Stimulated activated CD4-positive, alpha-beta T cell treated with anti-CD3 and anti-CD28 coated beads, Interleukin-1b, Interleukin-23, amount 100 ng/mL, for 4 hours (primary cell): ENCODE measurements at places on chromosomes 4 and X.

DNA sequence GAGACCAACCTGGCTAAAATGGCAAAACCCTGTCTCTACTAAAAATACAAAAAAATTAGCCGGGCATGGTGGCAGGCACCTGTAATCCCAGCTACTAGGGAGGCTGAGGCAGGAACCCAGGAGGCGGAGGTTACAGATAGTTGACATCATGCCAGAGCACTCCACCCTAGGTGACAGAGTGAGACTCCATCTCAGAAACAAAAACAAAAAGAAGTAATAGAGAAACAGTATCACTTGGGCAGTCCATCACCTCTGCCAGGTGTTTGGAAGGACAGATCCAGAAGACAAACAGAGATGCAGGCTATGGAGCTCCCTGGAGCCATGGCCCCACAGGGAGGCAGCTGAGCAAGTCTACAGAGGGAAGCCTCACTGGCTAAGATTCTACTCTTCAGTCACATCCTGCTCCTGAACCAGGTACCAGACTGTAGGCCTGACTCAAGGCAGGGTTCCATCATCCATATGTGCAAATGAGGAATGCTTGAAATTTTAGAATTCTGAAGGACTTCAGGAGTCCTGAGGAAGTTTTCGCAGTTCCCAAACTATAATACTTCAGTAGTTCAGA is 81.4 kb upstream of the CPEB2 start:
- DNase-seq, result no peak

DNA sequence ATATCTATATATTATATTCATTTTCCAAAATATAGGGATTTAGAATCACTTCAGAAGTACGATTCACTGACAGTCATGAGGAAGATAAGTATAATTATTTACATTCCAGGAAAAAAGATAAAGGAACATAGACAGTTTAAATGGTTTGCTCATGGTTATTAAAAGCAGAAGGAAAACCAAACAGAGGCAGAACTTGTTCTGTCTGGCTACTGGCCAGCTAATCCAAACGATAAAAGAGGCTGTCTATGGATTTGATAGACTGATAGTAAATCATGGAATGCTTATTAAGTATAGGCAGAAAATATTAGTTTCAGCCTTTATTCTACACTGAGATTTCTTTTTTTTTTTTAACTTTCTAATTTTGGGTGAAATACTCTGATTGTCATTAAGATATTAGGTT is 50.2 kb downstream of the RPGR start:
- DNase-seq, result no peak

DNA sequence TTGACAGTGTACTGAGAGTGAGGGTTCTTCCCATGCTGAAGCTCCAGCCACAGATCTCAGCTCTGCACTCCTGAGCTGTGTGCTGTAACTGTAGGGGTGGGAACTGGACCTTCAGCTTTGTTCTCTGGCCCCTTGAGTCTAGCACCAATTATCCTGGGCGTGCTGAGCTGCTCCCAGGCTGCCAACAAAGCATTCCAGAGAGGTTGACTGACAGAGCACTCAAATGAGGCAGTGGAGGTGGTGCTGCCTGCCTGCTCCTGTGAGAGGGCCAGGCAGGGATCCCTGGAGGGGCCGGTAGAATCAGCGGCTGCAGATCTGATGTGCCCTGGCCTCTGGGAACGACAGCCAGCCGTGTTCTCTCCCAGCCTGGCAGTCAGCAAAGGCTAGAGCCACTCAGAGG is 375.7 kb upstream of the AADAT start:
- DNase-seq, result no peak

GRCh38 chrX:150506486-150506885 is 61.9 kb upstream of the MTM1 start:
- no peak for DNase-seq

GRCh38 chr4:11424000-11424399 is 4.7 kb downstream of the HS3ST1 start:
- no peak for DNase-seq

DNA sequence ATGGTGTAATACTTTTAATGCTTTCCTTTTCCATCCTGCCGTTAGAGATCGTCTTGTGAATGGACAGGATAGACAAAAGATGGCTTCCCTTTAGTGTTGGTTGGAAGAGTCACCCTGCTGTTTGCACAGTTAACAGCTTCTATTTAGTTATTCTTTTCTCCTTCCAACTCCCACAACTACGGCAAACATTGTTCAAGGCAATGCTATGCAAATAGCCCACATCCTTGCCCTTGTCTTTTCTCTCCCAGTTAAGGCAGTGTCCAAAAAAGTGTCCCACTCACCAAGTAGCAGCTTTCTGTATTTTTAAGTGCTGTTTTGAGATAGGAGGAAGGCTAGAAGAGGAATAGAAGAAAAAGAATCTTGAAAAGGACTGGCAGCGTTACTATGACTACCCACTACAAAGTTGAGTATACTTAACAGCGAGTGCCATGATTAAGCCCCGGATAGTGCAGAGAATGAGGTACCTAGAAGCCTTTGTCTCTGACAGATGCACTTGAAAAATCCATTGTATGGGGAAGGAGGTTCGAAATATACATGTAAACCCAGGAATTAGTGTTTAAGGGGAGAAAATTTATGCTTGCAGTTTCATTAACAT is 12.1 kb upstream of the RUFY3 start:
- no peak for DNase-seq

DNA sequence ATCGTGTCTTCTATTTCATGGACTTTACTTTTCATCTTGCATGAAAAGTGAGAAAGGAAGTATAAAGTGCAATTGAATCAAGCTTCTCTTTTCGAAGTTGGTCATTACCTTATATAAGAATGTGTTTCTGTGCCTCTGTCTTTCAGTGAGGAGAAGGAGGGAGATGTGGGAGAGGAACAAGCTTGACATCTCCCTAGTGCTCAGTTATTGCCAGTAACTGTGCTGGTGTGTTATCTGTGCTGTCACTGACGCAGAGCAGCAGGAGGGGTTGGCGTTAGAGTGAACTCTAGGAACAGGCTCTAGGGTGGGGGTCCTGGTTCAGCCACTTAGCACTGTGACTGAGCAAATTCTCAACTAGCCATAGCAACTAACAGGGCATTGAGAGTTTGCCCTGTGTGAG is 34.0 kb upstream of the TBC1D9 start:
- DNase-seq, result no peak

DNA sequence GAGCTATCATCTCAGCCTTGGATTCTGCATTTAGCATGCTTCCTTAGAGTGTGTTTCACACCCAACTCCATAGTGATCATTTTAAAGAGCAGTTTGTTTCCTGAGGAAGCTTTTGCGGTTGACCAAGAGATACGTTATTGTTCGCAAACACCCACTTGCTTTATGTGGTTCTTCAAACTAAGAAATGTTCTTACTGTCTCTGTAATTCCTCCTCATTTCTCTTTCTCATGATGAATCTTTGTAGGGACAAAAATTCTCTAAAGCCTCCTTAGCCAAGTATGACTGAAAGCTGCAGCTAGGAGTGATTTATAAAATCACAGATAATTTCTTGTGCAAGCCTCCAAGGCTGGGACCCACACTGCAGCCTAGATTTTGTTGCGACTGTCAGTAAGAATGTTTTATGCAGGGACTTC is 10.0 kb downstream of the TNIP3 start:
- no peak for DNase-seq

GRCh38 chr4:89674876-89675459 is 162.0 kb downstream of the SNCA start:
- DNase-seq, result no peak

GRCh38 chr4:62899646-62900364 is 1509.4 kb downstream of the TECRL start:
- DNase-seq, result no peak

GRCh38 chr4:173014113-173014558 is 154.5 kb upstream of the GALNT7 start:
- no peak for DNase-seq

DNA sequence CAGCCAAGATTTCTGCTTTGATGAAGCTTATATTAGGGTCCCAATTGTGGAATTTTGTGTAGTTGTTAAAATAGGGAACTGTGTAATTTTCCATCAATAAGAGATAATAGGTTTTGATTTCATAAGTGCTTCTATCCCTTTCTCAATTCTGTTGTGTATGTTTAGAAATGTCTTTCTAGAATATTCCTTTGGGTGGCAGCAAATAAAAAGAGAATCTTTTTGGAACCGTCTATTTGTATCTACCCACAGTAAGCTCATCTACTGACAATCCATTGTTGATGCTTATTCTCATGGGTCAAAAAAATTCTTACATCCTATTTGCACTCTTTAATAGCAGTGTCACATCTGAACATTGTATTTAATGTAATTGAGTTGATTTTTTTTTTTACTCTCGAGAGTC is 61.7 kb downstream of the TMA16 start:
- DNase-seq, result no peak

GRCh38 chr4:3192188-3192587 is 56.8 kb upstream of the MSANTD1 start:
- no peak for DNase-seq

DNA sequence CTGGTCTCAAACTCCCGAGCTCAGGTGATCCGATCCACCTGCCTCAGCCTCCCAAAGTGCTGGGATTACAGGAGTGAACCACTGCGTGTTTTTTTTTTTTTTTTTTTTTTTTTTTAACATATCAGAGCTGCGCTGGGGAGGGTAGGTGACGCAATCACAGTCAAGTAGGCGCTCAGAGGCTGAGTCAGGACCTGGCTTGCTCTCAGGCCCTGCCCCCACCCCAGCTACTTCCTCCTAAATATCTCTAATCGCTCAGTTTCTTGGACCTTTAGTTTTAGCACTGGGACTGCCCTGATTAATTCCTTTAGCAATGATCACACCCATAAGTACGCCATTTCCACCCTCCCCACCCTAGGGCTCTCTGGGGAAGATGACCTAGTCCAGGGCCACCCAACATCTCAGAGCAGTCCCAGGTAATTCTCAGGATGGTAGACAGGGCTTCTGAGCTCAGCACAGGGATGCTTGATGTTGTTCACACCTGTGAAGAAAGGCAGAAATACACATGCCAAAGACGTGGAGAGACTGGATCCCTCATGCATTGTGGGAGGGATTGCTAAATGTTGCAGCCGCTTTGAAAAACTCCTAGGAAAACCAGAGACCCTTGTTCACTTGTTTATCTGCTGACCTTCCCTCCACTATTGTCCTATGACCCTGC is 50.2 kb downstream of the DDX3X start:
- peak; percentile 31 for DNase-seq

DNA sequence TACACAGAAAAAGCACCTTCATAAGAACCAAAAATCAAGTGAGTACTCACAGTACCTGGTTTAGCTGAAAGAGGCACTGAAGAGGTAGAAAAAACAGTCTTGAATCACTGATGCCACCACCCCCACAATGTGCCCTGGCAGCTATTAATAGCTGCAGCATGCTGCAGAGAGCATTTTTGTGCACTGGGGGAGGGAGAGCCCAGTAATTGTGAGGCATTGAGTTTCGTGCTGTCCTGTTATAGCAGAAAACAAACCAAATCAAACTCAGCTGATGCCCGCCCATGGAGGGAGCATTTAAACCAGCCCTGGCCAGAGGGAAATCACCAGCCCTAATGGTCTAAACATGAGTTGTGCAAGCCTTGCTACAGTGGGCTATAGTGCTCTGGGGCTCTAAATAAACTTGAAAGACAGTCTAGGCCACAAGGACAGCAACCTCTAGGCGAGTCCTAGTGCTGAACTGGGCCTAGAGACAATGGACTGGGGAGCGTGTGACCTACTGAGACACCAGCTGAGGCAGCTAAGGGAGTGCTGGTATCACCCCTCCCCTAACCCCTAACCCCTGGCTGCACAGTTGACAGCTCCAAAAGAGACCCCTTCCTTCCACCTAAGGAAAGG is 106.3 kb upstream of the TMLHE start:
- DNase-seq, result no peak

DNA sequence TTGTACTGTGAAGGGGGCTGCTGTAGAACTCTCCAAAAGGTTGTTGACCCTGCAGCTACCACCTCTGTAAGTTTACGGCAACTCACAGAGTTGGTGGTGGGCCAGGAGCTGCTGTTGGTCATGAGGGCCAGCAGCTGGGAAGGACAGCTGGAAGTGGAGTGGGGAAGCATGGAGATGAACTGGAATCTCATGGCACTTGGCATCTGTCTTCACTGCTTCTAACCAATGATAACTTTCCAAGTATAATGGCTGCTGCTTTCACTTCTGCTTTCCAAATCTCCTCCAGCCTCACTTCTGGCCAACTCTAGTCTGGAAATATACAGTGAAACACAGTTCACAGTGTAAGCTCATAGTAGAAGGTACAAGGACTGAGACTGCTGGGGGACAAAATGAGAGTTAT is 126.5 kb upstream of the INTU start:
- no peak for DNase-seq

DNA sequence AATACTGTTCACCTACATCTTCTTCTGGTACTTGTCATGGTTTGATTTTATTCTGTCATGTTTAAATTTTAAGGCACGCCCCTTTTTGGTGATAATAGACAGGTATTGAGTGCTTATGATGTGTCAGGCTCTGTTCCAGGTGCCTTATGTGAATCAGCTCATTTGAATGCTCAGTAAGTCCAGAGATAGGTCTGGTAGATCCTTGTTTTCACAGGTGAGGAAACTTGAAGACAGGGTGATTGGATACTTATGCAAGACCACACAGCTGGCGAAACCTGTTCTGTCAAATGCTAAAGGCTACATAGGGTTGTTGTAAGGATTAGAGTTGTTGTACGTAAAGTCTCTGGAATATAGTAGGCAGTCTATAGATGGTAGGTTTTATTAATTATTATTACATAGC is 9.6 kb upstream of the SLC25A14 start:
- DNase-seq, result no peak

- no peak for DNase-seq
Observed at GRCh38 chr4:171430495-171430894, 382.7 kb upstream of the GALNTL6 start.

GRCh38 chrX:38192007-38192810 is 28.5 kb downstream of the SRPX start:
- no peak for DNase-seq

GRCh38 chr4:80069837-80070731 is 2.9 kb downstream of the ANTXR2 start:
- no peak for DNase-seq

DNA sequence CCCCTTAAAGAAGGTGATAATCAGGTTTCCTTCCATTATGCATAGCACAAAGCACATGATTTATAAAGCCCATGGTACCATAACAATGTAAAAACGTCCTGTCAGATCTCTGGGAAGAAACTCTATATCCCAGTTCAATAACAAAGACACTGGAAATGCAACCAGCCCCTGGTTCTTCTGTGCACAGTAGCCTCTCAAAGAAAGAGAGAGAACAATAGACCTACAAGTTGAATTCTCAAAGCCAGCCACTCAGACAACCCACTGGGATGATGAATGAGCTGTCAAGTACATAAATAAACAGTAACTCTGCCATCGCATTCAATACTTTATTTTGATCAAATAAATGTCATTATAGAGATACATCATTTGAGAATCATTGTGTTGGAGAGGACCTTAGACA is 400.1 kb upstream of the CPEB2 start:
- no peak for DNase-seq
